ENCODE measurements at places on chromosomes 11 and 22.

- no peak for DNase-seq
These were observed 12.2 kb downstream of the OR4D9 start for GRCh38 chr11:59523541-59523940.

- DNase-seq, result no peak
These were observed 24.5 kb downstream of the DUSP8 start for GRCh38 chr11:1547467-1548098.

DNA sequence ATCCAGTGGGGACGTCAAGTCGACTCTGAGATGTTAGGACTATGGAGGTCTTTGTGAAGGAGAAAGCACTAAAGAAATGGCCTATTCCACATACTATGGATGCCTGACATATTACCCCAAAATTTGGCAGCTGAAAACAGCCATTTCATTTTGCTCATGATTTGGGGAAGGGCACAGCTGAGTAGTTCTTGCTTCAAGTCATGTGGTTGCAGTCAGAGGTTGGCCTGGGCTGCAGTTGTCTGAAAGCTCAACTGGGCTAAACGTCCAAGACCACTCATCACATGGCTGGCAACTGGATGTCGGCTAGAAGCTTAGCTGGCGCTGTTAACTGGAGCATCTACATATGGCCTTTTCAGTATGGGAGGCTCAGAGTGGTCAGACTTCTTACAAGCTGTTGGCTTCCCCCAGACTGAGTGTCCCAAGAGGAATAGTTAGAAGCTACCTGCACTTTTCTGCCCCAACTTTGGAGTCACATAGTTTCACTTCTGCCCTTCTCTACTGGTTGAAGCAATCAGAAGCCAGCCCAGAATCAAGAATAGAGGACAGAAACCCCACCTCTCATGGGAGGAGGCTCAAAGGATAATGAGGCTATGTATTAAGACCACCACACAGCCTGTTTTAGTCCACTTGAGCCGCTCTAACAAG is 14.1 kb downstream of the SLC35C1 start:
- no peak for DNase-seq

DNA sequence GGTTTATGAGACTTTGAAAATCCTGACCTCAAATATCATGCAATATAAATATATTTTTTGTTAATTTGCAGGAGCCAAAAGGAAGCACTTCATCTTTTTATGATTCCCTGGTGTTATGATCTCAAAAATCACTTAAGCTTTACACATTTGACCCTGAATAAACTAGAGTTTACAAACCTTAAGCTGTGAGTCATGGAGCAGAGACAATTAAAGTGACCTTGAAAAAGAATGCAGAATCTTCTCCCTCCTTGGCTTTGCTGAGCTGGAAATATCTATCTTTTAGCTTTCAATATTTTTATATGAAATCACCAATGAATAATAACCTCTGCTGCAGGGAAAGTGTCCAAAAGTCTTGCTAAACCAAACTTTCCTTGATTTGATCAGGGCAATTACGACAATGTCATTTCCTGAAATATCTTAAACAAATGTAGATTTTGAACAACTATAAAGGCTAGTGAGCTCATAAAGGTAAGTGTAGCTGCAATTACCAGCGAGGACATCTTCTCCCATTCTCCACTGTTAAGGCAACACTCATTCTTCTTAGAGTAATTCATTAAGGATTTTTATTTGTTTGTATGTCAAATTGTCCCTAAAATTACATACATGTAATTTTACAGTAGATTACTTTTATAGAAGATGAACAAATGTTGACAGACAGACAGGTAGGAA is 747.0 kb upstream of the LUZP2 start:
- no peak for DNase-seq

DNA sequence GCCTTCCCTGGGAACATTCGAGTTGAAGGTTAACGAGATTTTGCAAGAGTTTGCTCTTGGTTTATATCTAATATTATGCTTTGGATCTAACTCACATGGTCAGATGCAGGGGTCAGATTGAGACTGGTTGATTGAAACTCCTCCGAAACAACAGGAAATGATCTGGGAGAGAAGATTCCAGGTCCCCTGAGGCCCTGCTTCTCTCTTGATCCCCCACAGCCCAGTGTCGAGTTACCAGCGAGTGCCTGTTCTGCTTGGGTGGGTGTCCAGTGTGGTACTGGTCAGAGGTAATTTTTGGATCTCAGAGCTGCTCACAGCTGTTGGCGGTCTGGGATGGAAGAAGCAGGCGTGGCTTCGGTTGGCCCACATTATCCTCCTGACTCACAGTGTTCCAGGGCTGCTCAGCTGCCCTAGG is 9.2 kb downstream of the FBLN1 start:
- DNase-seq, result no peak

- DNase-seq, result no peak
These were observed 20.2 kb downstream of the BLID start for GRCh38 chr11:122095681-122096262.

GRCh38 chr11:70496591-70497535 is 98.5 kb downstream of the CTTN start:
- DNase-seq, result no peak

- DNase-seq, result no peak
These were observed 661.9 kb downstream of the ETS1 start for GRCh38 chr11:127925475-127925874.

GRCh38 chr22:37330200-37331033 is 48.1 kb downstream of the CYTH4 start:
- peak; percentile 41 for DNase-seq

DNA sequence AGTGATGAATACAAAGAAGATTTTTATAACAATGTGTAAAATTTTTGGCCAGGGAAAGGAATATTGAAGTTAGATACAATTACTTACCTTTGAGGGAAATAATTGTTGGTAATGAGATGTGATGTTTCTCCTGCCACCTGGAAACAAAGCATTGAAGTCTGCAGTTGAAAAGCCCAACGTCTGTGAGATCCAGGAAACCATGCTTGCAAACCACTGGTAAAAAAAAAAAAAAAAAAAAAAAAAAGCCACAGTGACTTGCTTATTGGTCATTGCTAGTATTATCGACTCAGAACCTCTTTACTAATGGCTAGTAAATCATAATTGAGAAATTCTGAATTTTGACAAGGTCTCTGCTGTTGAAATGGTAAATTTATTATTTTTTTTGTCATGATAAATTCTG is 5.3 kb downstream of the BIRC3 start:
- DNase-seq, result peak; percentile 73

Data from CD4-positive, alpha-beta T cell treated with Interleukin-21 for 1 hour (primary cell).